ENCODE measurements at places on chromosomes 12 and 14. TPM values are rescaled to one million over a fixed set of nuclear protein-coding genes. Genes with fewer than 3 reads are reported as not detected.

The CNIH1 gene
- total RNA-seq: 119 TPM

The SLC10A1 gene
- total RNA-seq: not detected

The CEBPE gene
- total RNA-seq: not detected

The SEC23A gene
- 83.1 TPM for total RNA-seq

The FAM186B gene
- 0.32 TPM for total RNA-seq

The LRRK2 gene
- total RNA-seq: 0.58 TPM

The KCNA5 gene
- not detected for total RNA-seq

The LRP1-AS gene
- not detected for total RNA-seq

The DIO2 gene
- 0.03 TPM for total RNA-seq

The TRPV4 gene
- 0.82 TPM for total RNA-seq

The SLC2A3 gene
- 10.8 TPM for total RNA-seq
